ENCODE measurements at places on chromosomes 16 and 17.

DNA sequence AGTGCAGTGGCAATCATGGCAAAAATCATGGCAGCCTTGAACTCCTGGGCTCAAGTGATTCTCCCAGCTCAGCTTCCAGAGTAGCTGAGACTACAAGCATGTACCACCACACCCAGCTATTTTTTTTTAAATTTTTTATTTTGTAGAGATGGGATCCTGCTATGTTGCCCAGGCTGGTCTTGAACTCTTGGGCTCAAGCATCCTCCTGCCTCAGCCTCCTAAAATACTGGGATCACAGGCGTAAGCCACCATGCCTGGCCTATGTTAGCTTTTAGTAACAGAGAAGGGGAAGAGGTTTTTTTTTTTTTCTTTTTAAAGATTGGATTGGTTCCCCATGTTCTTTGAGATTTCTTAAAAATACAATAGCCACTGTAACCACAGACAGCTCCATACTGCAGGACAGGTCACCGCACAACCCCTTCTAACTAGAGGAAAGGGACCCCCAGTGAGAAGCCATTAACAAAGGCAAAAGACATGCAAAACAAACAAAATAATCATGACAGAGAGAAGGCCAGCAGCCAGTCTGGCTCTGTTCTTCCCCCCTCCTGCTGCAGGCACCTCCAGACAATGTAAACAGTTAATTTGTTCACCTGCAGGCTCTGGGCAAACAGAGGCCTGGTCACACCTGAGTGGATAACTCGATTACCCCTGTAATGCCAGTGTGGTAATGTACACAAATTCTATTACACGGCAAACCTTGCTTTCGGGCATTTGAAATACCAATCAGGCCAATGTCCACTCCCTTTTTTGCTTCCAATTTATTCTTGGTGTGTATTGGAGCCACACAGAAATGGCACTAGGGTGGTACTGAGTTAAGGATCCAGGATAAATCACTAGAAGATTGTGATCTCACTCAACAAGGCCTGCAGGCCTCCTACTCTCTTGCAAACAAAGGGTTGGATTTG is 52.9 kb downstream of the SNX11 start:
- no peak for DNase-seq

DNA sequence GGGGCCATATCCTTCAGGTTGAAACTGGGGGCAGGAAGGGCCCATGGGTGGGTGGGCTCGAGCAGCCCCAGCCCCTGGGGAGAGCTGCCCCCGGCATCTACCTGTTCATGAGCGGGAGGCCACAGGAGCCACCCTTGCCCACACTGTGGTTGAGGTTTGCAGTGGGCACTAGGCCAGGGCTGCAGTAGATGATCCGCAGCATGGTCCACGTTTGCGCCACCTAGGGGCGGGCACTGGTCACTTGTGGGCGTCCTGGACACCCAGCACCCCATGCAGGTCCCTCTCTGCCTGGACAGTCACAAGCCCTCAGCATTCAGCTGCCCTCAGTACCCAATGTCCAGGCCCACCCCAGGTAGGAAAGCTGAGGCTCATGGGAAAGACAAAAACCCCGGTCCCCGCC is 1.8 kb upstream of the JMJD8 start:
- no peak for DNase-seq

- no peak for DNase-seq
Observed at GRCh38 chr16:7419441-7419840, 86.8 kb downstream of the RBFOX1 start.

DNA sequence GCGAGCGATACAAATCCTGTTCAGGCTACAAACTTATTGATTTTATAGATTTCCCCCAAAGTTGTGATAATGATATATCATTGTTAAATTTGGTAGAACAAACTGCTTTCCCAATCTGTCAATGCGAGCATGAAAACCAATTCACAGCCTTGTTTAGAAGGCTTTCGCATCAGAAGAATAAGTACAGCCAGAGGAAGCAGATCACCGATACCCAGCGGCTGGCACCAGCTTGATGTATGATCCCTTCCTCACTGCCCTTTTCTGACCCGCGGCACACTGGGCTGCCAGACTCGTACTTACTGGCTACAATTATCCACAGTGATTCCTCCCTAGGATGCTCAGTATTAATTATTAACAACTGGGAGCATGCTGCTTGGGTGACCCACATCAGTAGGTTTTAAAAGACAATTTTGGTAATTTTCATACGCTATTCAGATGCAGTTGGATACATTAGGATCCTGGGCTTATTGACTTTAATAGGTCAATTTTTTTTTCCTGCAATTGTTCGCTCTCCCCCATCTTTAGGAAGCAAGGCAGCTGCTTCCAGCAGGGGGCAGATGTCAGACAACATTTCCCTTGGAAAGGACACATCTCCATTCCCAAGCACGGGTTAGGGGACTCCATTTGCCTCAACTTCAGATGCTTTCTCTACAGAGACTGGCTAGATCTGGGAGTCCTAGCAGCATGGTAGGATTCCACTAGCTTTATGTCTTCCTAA is 582.7 kb upstream of the PSMD7 start:
- no peak for DNase-seq
